ENCODE measurements at places on chromosomes 7 and 10.

- no peak for DNase-seq
Measured at GRCh38 chr10:101558204-101558603, 29.9 kb downstream of the POLL start.

GRCh38 chr7:3309140-3309539 lies 8.1 kb downstream of the SDK1 start:
- no peak for DNase-seq

DNA sequence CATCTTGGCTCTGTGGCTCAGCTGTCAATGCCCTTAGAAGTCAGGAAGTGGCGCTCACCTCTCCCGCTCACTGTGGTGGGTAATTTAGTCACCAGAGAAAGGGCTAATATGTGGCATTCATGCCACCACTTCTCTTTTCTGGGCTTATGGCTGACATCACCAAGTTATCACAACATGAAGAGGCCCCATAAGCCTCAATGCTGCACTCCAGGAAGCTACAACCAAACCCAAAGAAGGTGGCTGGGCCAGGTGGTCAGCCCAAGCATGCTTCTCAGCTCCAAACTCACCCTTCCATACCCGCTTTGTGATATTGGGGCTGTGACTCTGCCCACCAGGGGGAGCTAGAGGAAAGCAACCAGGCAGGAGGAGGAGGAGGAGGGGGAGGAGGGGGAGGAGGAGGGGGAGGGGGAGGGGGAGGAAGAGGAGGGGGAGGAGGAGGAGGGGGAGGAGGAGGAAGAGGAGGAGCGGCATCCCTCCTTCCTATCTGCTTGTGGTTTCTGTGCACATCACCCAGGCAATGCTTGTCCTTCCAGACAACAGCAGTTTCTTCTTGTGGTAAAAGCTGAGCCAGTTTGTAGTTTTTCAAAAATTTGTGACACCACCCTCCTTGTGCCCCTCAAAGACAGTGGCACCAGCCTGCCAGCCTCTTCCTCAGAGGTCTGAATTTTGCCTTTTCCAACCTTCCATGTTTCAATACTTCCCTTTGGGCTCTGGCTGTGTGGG lies 42.1 kb downstream of the CYP26A1 start:
- DNase-seq: peak; percentile 4

DNA sequence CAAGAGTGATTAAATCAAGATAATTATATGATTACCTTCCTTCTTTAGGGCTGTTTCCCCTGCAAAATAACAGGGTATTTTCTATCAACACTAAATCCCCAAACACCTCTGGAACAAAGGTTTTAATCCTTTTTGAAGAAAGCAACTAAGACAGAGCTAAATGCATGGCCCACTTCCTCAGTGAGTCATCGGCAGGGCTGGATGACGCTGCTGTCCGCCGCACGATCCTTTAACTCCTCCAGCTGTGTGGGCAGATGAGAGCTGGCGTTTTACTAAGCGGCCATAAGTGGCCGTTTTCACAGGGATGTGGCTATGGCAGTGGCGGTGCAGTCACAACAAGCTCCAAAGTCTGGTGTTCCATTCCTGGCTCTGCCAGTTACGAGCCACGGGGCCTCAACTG lies 76.0 kb upstream of the C1QL3 start:
- DNase-seq: no peak

DNA sequence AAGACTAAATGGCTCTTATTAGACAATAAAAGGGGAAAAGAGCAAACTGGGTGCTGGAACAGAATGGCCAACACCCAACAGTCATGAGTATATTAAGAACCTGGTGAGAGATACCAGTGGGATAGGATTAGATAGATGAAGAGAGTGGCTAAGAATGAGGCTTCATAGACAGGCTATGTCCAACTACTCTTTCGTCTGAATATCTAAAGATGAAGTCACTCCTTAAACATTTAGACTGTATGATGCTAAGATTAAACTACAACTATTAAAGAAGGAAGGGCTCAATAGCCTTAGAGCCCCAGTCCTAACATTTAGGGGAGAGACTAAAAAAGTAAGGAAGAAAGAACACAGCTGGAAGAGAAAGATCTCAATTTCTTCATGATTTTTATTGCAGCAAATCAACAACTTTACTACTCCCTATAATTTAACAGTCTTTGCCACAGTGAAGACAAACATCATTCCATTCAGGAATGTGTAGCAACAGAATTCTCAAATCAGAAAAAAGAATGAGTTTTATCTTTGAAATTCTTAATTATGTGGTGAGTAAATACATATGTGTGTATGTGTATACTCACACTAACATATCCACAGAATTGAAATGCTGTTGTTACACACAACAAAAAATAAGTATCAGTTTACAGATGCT lies 45.6 kb downstream of the CACNA2D1 start:
- DNase-seq: no peak

- no peak for DNase-seq
Measured at GRCh38 chr7:132723506-132724081, 147.3 kb upstream of the PLXNA4 start.

DNA sequence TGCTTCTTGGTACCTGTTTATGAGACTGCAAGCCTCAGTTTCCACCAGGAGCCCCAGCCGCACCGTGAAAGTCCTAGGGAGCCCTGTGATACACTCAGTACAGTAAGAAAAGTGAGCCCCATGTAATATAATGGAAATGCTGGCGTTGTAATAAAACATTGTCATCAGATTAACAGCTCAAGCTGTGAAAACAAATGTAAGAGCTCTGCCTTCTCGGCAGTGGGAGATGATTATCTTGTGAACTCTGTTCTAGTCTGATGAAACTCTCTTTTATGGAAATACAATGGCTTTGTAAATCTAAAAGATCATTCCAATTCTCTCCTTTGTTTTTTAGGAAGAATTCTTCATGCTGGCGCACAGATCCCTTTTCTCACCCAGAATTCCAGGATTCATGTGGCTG lies 299.9 kb downstream of the ABCA13 start:
- DNase-seq: no peak

DNA sequence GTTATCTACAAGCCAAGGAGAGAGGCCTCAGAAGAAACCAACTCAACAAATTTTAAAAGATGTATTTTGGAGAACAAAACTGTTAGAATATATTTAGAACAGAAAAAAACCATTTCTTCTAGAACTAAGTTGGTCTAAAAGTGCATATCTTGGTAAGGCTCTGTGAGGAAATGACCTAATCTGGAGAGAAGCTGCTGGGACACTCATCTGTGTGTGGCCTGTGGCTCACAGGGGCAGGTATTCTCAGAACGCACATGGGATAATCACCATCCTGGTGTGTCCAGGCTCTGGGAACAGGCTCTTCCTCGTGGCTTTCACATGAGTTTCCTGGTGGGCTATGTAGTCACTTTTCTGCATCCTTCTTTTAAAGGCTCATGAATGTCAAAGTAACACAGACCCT lies 38.1 kb upstream of the PRSS1 start:
- no peak for DNase-seq

DNA sequence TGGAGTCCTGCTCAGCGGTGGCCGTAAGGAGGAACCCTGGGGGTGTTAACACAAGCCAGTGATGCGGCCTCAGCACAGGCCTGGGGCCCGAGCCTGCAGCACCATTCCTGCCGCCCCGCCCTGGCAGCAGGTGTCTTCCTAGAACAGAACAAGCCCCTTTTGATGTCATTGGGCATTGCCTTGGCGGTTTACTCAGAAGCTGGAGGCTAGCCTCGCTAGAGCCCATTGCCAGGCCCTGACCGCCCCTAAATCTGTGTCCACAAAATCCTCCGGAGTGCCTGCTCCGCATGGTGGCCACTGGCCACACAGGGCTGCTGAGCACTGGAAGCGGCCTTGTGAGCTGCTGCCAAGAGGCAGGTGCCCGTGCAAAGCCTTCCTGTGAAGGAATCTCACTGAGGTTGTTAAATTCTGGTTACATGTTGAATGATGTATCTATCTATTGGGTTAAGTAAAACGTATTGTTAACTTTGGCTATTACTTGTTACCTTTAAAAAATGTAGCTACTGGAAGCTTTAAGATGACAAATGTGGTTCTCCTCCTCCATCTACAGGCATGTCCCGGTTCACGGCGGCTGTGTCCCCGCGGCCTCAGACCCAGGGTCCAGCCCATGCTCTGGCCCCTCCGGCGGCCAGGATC lies 1.2 kb upstream of the INPP5A start:
- DNase-seq: peak; percentile 62

DNA sequence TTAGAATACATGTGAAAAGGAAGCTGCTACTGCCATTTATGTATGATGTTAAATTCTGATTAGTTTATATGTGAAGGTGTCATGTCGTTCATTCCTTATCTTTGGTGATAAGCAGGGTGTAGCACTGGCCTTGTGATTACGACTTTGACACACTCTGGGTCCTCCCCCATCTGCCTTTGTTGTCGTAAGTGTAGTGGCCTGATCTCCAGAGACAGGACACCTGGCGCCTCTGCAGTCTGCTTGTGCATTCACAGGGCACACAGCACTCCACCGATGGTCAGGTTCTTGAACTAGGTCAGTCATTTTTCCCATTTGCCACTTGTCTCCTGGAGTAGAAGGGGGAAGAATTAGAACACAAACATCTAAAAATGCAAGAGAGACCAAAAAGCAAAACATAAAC lies 186.0 kb downstream of the PRKCQ start:
- DNase-seq: no peak

DNA sequence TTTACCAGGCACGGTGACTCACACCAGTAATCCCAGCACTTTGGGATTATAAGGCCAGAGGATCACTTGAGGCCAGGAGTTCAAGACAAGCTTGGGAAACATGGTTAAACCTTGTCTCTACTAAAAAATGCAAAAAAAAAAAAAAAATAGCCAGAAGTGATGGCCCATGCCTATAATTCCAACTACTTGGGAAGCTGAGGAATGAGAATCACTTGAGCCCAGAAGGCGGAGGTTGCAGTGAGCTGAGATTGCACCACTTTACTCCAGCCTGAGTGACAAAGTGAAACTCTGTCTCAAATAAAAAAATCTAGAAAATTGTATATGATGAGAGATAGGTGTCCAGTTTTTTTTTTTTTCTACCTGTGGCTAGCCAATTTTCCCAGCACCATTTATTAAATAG lies 578.2 kb downstream of the ANKRD7 start:
- no peak for DNase-seq

GRCh38 chr7:116524221-116524608 lies 621 bp upstream of the CAV1 start:
- no peak for DNase-seq

- DNase-seq: no peak
Measured at GRCh38 chr7:12016439-12016838, 184.4 kb upstream of the THSD7A start.
